ENCODE measurements at places on chromosomes 16 and 17.

- no peak for DNase-seq
Measured at GRCh38 chr17:7445619-7445968, 733 bp downstream of the CHRNB1 start.

DNA sequence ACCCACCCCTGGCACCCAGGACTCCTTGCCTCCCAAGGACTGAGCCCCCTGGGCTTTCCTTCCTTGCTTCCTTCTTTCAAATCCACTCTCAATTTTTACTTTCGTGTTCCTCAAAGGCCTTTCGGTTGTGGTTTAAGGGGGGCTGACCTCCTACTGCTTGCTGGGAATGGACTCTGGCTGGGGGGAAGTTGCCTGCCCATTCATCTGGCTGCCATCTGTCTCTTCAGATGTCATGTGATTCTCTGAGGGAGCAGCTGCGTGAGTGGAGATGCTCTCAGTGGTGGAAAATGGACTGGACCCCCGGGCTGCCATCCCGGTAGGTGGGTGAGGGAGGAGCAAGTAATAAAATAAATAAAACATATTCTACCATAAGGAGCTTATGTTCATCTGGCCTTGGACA is 93.8 kb upstream of the RPRML start:
- peak; percentile 37 for DNase-seq

GRCh38 chr16:86044241-86044671 is 145.3 kb downstream of the IRF8 start:
- DNase-seq = no peak

GRCh38 chr17:42456223-42457106 is 2.2 kb upstream of the ATP6V0A1 start:
- peak; percentile 28 for DNase-seq

GRCh38 chr17:50708050-50709000 is 611 bp upstream of the ANKRD40 start:
- no peak for DNase-seq
